RPMI7951 (cell line): ENCODE measurements at places on chromosomes 3 and 15. TPM values are rescaled to one million over a fixed set of nuclear protein-coding genes. Genes with fewer than 3 reads are reported as not detected.

GRCh38 chr3:116253511-116253910 is 191.8 kb downstream of the LSAMP start:
- no peak for DNase-seq

CHDH gene
- total RNA-seq: not detected in 2 replicates

DNA sequence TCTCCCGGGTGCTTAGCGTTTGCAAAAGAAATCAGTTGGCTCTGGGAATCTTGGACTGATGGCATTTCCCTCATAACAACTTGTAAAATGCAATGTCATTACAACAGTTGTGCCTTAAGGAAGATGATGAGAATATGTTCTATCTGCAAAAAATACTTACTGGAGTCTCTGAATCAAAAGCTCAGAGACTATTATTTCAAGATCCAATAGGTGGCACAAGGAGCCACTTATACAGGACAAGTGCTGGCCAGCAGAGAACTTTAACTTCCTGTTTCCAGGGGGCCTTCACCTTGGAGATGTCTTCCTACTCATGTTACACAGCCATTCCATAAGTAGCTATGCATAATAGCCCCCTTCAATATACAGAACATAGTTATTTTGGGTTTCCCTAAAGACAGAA is 8.9 kb upstream of the RPS27L start:
- peak; percentile 44 for DNase-seq

IQCF5 gene
- not detected in 2 replicates for total RNA-seq

DNA sequence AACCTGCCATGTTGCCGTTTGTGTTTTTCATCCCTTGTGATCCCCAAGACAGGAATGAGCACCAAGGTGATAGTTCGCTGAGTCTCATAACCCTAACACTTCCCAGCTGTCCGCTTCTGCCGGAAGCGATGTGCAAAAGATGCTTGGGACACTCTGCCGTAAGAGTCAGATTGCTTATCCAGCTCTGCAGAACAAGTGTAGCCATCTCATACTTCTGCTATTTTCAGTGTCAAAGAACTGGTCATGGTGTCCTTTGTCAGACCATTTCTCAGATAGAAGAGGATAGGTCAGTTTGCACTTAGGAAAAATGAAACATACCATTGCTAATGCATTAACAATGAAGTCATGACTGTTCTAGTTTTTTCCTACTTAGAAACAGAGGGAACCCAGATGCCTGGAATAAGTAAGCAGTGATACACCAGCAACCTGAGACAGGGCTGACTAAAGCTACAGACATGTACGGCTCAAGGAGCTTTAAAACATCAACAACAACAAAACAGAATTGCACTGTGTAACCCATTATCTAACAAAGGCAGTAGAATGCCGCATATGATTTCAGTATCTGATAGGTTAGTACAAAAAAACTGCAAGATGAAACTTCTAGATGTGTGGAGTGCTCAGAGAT is 134.0 kb upstream of the IL12A start:
- peak; percentile 85 for DNase-seq

GATM gene
- total RNA-seq: 0.68 and 1.4 TPM in 2 replicates
